ENCODE measurements at places on chromosomes 7 and 10. TPM values are rescaled to one million over a fixed set of nuclear protein-coding genes. Genes with fewer than 3 reads are reported as not detected.
A peak's percentile ranks its signal among the peaks of the same experiment; 100 is the strongest.

DNA sequence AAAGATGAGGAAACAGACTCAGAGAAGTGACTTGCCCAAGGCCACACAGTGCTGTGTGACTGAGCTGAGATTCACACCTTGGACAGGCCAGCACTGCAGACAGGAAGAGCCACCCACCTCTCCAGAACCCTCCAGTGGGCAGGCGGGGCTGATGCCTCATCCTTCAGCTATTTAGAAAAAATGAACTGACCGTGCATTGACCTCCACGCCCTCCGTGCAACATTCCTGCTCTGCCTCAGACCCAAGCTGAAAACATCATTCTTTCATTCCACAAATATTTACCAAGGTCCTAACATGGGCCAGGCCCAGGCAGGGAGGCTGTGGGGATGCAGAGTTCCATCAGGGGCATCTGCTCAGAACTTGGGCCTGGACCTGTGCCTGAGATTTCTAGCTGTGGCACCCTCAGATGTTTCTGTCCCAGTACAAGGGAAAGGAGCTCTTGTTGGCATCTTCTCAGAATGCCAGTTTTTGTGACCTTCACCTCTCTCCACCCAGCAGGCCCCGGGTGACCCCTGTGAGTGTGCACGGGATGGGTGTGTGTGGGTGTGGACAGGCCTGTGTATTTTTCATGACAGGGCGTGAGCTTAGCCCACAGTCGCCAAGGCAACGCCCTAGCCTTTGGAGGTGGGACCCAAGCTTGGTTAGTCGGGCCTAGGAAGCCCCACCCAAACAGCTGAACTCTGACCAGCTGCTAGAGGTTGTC is 6.5 kb downstream of the VSIR start:
- DNase-seq, result peak; percentile 56

DNA sequence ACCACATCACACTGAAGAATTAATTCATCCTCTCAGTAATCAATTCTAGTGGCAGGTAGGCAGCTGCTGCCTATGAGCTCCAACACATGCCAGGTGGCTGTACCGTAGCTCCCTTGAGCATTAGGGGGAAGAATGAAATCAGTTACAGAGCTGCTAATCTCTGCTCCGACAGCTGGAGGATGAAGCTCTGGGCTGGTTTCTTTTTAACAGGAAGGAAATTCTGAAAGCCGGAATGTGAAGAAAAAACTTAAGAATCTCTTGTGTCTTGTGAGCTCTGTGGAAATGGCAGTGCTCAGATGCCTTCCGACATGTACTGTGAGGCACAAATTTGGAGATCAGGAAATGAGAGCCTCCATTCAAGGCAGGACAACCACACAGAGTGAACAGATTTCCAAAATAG is 2.8 kb upstream of the AHCYL2 start:
- no peak for DNase-seq

GRCh38 chr10:95504246-95504691 is 56.9 kb downstream of the SORBS1 start:
- no peak for DNase-seq

The SMURF1 gene
- total RNA-seq, result 22.7 TPM

The GPR26 gene
- 7.6 TPM for total RNA-seq

The C10orf62 gene
- 0.50 TPM for total RNA-seq

The SLC18A3 gene
- 5.2 TPM for total RNA-seq

The MUC12 gene
- total RNA-seq, result 0.59 TPM

The SUGCT gene
- total RNA-seq, result 5.3 TPM

The COL17A1 gene
- total RNA-seq, result 0.61 TPM

The ACTR1A gene
- 113 TPM for total RNA-seq

The RHEB gene
- total RNA-seq, result 106 TPM

Measured in spinal cord (tissue), 10 donors.